Pulmonary artery endothelial cell (primary cell): ENCODE measurements at places on chromosomes 7 and 10. TPM values are rescaled to one million over a fixed set of nuclear protein-coding genes. Genes with fewer than 3 reads are reported as not detected.

The KLF14 gene
- not detected in 2 replicates for total RNA-seq

The PRPS1L1 gene
- not detected in 2 replicates for total RNA-seq

The MRPS24 gene
- 64.0 and 87.2 TPM in 2 replicates for total RNA-seq

The RSPH10B gene
- total RNA-seq = 0.07 and 0.13 TPM in 2 replicates

The ALDH18A1 gene
- 110 and 126 TPM in 2 replicates for total RNA-seq

The OR2A5 gene
- total RNA-seq = not detected in 2 replicates

The SLC26A5 gene
- total RNA-seq = not detected in 2 replicates

The KCNIP2 gene
- 0.07 and 0.25 TPM in 2 replicates for total RNA-seq

The H2BK1 gene
- total RNA-seq = not detected in 2 replicates

The PNLIPRP1 gene
- not detected in 2 replicates for total RNA-seq

The ZNF3 gene
- 21.7 and 27.8 TPM in 2 replicates for total RNA-seq

The LIPF gene
- not detected in 2 replicates for total RNA-seq
